ENCODE measurements at places on chromosomes 3 and 15. TPM values are rescaled to one million over a fixed set of nuclear protein-coding genes. Genes with fewer than 3 reads are reported as not detected.

Gene SPTSSB
- total RNA-seq, result 0.98 TPM

Gene FBXL22
- total RNA-seq, result 5.4 TPM

Gene EPB42
- total RNA-seq, result not detected

Gene HHATL
- total RNA-seq, result 0.28 TPM

Gene GPR176
- total RNA-seq, result 1.5 TPM

Gene MB21D2
- 2.8 TPM for total RNA-seq

Gene KBTBD13
- total RNA-seq, result 0.08 TPM

Gene MNS1
- total RNA-seq, result 1.4 TPM

Gene AADACL2
- total RNA-seq, result 0.11 TPM

Gene HYAL2
- 34.7 TPM for total RNA-seq

Gene ALS2CL
- 39.2 TPM for total RNA-seq

Gene CCR8
- not detected for total RNA-seq

Gene KLHL6
- total RNA-seq, result 3.6 TPM

DNA sequence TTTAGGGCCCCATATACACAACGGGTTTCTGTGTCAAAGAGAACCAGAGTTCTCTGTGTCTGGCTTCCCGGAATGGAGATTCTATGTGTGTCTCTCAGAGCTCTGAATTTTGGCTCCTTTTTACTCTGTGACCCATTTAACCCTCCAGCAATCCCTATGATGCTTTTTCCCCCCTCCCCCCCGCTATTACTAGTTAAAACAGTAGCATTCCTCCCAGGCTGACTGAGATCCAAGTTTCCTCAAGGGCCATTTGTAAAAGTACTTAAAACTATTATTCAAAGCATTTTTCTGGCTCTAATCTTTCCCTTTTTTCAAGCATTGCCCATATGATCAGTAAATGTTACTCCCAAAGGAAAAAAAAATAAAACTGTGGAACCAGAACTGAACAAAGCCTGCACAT lies 6.6 kb upstream of the STAC start:
- DNase-seq, result no peak

DNA sequence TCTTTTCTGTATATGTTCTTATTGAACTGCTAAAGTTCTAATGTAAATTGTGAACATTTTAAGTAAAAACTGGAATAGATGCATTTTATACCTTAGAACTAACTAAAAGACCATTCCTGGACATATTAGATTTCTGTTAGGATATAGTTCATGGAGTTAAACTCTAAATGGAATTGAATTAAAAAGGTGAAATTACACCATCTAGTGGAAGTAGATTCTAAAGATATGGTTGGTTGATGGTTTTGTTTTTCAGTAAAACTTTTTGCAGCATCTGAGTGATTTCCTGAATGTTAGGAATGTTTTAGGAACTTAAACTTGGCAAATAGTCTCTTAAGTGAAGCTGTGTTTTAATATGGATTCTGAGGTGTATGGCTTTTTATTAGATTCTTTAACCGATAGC lies 96.8 kb downstream of the SLMAP start:
- DNase-seq, result no peak

DNA sequence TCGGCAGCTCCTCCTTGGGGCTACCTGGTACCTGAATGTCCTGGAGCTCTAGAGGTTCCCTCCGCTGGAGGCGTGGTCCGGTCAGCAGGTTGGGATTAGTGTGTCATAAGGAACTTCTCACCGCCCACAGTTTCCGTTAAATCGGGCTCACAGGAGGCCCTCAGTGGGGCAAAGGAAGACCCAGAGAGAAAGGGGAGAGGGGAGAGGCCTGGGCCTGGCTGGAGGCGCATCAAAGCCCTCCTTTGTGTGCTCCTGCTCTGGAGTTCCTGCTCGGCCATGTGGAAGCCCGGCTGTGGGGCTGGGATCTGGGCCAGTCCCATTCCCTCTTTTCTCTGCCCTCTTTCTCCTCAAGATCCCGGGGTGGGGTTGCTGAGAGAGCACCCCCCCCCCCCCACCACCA lies at the start of gene RLBP1:
Gene RLBP1, minus strand, starts transcription at position 37 of the 400 bp plus-strand sequence. CDS start 2,604 bp downstream, outside the sequence.
- no peak for DNase-seq

DNA sequence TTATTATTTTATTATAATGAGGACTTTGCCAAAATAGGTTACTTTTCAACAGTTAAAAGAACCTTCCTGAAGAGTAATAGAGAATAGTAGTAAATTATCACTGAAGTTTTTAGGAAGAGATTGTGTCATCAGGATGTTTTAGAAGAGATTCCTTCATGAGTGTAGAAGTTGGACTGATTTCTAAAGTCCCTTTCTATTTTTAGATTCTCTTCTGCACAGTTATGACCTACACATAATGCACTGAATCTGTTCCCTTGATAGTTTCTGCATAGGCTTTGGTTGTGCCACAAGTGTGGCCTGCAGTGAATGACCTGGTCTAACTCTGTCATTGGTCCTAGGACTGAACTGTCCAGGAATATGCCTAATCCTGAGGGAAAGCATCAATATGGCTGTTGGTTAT lies 23.9 kb downstream of the SLC35A5 start:
- DNase-seq, result no peak

GRCh38 chr3:114872050-114872449 lies 275.0 kb downstream of the ZBTB20 start:
- DNase-seq, result no peak

DNA sequence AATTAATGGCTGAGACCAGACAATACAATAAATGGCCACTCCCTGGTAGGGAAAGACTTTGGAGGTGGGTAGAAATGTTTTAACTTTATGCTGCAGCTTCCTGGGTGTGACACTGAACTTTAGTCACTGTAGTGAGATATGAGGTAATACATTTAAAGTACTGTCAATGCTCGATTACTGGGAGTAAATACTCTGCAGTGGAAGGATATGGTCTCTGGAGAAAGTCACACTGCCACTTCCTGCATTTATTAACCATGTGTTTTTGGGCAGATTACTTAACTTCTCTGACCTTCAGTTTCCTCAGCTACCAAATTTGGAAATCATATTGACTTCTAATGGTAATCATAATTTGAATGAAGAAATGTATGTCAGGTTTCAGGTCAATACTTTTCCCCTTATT lies 317.1 kb upstream of the TGFBR2 start:
- DNase-seq, result no peak

DNA sequence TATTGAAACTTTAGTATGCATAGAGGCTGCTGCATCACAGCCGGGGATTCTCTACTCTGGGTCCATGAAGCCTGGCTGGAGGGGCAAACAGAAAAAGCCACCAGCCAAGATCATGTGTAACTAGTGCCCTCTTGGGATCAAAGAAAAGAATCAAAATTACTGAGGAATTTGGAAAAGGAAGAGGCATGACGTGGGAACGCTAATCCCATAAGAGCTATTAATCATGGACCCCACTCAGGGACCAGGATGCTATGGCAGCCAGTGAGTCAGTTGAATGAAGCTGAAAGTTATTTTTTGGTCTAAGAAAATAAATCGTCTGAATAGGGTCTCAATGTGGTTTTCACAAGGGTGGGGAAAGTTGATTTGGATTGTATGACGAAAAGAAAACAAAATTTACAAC lies 1165.1 kb downstream of the ROBO2 start:
- DNase-seq, result no peak

GRCh38 chr15:63531586-63531985 lies 27.2 kb downstream of the USP3 start:
- DNase-seq, result no peak

DNA sequence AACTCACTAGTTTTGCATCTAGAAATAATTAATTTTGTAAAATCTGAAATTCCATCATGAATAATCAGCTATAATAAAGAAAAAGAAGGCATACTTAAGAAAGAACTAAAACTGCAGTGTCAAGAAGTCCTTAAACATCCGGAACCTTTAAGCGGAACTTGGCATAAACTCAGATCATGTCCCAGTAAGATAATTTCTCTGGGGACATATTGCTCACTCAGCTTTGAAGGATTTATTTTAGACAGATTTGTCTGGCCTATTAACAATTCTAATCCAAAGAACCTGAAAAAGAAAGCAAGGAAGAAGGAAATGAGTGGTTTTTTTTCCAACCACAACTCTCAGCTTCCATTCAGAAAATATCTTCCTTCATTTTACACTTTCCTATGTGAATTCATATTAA lies 850.3 kb downstream of the ROBO1 start:
- no peak for DNase-seq

DNA sequence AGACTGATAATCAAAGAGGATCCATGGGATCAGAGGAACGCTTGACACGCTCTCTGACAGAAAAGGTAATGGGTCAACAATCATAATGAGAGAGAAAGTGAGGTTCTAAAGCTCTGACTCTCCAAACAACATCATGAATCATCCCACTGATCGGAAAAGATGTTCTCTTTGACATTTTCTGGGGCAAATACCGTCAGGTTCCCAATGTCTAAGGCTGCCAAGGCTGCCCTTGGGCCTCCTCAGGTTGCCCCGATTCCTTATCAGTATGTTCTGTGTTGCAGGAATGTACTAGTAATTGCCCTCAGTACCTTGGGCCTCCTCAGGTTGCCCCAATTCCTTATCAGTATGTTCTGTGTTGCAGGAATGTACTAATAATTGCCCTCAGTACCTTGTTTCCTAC lies 60.9 kb downstream of the NPTN start:
- no peak for DNase-seq

DNA sequence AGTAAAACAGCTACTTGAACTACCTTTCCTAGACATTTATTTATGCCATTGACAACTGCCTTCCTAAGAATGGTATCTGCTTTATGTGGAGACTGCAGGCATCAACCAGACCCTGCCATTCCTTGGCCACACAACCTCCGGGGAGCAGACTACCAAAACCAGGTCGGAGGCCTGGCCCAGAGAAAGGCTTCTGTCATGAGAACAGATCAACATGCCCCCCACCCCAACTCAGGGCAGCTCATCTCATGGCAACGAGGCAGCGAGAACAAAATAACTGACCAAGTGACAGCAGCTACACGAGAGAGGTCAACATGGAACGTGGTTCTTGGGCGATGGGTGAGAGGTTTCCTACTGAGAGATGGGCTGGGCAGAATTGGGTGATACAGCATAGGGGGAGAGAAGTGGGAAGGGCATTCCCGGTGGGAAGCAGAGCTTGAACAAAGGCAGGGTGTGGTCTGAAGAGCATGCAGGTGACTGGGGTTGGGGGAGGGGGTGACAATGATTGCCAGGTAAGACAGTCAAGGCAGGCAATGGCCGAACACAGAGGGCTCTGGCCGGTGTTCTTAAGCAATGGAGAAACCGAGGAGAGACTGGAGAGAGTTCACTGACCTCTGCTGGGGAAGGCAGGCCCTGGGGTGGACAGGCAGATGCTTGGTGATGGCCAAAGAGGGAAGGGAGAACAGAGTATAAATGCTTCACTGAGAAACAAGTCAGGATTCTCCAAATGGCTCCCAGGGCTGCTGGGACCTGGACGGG lies 33.9 kb downstream of the CCDC12 start:
- DNase-seq, result no peak

GRCh38 chr3:135966962-135967274 lies 1.4 kb downstream of the PPP2R3A start:
- no peak for DNase-seq

- DNase-seq, result no peak
Measured at GRCh38 chr3:151979906-151980305, 106.5 kb downstream of the SUCNR1 start.

GRCh38 chr15:79474252-79474651 lies 42.1 kb downstream of the MINAR1 start:
- no peak for DNase-seq

DNA sequence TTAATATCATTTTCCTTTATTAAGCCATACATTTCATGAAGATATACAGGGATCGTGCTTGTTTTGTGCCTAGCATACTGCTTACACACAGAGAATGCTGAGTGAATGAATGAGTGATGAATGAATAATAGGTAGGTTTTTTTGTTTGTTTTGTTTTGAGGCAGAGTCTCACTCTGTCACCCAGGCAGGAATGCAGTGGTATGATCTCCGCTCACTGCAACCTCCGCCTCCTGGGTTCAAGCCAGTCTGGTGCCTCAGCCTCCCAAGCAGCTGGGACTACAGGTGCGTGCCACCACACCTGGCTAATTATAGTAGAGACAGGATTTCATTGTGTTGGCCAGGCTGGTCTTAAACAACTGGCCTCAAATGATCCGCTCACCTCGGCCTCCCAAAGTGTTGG lies 400.0 kb downstream of the ROBO1 start:
- no peak for DNase-seq

DNA sequence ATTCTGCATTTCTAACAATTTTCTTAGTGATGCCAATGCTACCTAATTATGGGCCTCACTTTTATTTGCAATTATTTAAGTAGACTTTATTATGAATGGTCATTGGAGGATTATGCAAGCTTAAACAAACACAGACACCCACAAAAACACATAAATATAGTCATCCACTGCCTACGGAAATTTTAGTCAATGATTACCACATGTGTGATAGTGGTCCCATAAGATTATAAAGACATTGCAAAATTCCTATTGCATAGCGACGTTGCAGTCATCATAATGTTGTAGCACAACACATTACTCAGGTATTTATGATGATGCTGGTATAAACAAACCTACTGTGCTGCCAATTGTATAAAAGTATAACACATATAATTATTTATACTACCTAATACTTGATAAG lies 247.8 kb upstream of the ALCAM start:
- DNase-seq, result no peak

DNA sequence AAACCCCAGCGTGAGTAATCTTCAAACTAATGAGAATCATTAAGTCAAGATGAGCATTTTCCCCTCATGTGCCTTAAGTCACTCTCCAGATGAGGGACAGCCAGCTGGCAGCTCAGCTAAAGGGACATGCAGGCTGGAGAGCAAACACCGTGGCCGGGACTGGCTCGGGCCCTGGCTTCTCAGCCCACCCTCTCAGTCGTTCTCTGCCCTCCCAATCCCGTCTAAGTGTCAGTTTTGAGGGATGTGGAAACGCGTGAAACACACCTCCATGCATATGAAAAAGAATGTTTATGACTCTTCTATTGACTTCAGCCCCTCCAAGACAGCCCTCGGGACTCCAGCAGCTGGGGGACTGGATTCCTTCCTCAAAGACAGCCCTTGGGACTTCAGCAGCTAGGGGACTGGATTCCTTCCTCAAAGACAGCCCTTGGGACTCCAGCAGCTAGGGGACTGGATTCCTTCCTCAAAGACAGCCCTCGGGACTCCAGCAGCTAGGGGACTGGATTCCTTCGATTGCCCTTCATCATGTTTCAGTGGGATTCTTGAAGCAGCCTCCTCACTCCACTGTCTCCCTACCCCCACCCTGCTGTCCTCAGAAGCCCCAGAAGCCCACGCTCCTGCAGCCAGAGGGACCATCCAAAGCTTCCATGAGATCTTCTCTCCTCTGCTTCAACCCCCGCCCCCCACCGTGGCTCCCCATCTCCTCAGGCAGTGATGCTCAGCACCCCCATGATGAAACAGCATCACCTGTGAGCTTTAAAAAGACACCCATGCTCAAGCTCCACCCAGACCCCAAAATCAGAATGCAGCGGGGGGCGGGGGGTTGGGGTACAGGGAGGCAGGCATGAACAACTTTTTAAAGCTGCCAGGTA lies 228.9 kb downstream of the XXYLT1 start:
- no peak for DNase-seq

Measured in left colon (tissue), 2 donors.